ENCODE measurements at places on chromosomes 16 and 17.
A peak's percentile ranks its signal among the peaks of the same experiment; 100 is the strongest.

- DNase-seq, result no peak
Measured at GRCh38 chr17:5500247-5500588, 13.9 kb downstream of the MIS12 start.

DNA sequence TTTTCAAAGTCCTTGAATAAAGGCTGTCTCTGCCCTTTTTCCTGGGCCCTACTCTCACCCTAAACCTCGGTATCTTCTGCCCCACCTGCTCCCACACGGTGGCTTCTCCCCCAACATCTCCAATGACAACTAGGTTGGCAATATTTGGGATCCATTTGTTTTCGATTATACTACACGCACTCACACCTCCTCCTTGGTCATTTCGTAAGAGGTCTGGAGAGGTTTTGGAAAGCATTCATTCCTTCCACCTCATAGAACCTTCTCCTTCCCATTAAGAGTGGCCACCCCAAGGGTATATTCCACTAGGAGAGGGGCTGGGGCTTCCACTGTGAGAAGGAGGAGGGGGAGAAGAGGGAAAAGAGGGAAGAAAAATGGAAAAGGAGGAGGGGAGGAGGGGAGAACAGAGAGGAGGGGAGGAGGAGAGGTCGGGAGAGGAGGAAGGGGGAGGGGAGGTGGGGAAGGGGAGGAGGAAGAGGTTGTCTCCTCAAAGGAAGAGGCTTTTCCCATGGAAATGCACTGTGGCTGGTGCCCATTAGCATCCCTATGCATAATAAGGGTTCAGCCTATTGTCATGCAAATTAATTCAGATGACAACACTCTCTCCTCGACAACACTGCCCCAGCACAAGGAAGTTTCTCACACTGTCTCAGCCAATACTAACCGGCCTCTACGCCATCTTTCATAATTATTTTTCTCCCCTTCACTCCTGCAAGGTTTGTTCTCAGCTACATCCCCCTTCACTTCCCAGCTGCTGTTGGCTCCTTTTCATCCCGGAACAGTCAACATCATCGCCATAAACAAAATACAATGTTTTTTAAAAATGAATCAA is 30.0 kb downstream of the SOX9 start:
- DNase-seq, result no peak

GRCh38 chr17:6110088-6110487 is 39.9 kb downstream of the WSCD1 start:
- DNase-seq, result no peak

- DNase-seq, result no peak
Measured at GRCh38 chr16:1159973-1160772, 7.3 kb downstream of the CACNA1H start.

GRCh38 chr17:76357597-76358158 is 4.0 kb upstream of the PRPSAP1 start:
- no peak for DNase-seq

DNA sequence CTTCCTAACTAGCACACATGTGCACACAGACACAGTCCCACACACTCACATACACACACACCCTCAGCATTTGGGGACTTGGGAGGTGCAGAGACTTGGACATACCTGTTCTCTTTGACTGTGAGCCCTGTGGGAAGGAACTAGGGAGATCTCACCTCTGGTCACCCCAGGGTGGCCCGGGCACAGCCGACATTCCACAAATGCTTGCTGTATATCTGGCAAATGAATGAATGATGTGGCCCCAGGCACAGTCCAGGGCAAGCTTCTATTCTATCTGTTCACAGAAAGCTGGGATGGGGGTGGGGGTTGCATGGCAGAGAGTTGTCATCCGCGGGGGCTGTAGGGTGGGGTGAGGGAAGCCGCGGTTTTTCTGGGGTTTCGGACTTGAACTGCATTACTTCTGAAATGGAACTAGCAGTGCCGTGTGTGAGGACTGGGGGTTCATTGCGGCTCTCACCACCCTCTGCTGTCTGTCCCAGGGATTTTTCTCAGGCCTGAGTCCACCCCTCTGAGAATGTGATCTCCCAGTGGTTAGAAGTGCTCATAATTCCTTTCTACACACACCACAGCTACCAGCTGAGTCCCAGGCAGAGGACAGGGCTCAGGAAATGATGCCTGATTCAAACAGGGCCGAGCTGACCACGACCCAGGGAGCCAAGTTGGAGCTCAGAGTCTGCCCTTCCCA is 3.3 kb upstream of the RIPOR1 start:
- no peak for DNase-seq

DNA sequence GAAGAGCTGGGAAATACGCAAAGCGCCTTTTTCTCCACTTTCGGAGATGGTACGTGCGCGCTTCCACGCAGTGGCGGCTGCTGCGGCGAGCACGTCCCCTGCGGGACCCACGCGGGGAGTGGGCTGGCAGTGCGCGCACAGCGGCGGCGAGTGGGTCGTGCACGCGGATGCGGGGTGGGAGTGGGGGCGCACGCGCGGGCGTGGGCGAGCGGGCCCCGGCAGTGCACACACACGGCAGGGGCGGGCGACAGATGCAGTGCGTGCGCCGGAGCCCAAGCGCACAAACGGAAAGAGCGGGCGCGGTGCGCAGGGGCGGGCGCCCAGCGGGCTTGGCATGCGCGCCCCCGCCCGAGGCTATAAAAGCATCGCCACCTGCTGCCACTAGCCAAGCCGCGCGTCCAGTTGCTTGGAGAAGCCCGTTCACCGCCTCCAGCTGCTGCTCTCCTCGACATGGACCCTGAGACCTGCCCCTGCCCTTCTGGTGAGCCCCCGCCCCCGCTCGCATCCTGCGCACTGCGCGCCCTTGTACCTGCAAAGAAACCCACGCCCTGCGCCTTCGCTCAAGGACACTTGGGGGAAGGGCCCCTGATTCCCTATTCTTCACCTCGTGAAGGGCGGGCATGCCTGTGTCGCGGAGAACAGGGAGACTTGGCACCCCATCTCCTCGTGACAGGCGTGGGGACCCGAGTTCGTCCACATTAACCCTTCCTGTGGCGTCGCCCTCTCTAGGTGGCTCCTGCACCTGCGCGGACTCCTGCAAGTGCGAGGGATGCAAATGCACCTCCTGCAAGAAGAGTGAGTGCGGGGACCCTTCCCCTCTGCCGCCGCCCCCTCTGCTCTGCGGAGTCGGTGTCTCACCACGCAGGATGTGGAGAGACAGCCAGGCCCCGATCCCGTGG is at the start of gene MT3:
Gene MT3 (plus strand): TSS at position 388 of the 899 bp plus-strand sequence. CDS start 63 bp downstream, at position 451.
- no peak for DNase-seq

DNA sequence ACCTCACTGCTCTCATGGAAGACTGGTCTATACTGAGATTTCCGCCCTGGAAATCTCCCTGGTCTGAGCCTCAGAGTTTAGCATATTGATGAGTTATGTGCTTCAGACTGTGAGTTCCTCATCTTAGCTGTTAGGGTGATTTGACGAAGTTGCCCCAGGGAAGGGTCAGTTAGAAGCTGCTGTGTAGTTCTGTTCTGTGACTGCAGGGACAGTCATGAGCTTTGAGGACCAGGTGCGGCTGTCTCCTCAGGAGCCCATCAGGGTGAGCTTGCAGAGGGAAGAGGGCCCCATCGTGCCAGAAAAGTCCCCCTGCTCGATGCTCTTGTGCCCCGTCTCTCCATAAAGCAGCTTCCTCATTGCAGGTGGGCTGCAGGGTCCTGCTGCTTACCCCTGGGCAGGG is 28.3 kb upstream of the IL17C start:
- no peak for DNase-seq

- peak; percentile 96 for DNase-seq
Measured at GRCh38 chr17:7351665-7352502, at the start of gene KCTD11. Gene KCTD11, plus strand, starts transcription at chr17:7352162.

DNA sequence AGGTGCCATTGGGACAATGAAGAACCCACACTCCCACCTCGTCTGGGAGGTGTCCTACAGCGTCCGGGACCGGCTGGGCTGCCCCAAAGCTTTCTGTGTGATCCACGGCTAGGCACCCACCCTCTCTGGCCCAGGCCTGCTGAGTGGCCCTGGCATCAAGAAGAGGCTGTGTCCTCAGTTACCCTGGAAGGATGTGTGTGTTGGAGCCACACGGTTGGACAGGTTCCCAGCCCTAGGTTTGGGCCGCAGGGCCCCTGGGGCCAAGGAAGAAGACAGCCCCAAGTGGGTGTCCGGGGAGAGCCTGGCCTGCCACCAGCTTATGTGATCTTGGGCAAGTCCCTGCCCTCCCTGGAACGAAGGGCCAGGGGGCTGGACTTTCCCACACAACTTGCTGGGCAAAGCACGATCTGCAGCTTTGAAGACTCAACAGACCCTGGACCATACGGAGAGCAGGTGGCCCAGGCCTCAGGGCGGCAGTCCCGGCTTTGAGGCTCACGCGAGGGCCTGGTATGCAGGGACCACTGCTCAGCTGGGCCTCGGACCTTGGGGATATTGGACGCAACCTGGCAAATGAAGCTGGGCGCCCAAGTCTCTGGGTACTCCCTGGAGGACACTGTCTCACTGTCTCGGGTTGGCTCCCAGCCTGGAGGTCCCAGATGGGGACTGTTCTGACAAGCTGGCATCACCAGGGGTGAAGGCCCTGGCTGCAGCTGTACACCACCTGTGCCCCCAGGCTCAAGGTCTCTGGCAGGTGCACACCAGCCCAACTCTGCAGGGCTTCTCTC is 17.5 kb downstream of the MYBBP1A start:
- no peak for DNase-seq

GRCh38 chr16:85600530-85601271 is 12.4 kb upstream of the GSE1 start:
- no peak for DNase-seq

- DNase-seq, result no peak
Measured at GRCh38 chr17:12719948-12720347, 54.3 kb downstream of the MYOCD start.

- DNase-seq, result no peak
Measured at GRCh38 chr17:55622547-55622946, 100.1 kb downstream of the TMEM100 start.

GRCh38 chr16:16093628-16094332 is 129.5 kb downstream of the ABCC6 start:
- DNase-seq, result no peak

GRCh38 chr16:25771812-25772568 is 80.2 kb downstream of the HS3ST4 start:
- DNase-seq, result no peak

DNA sequence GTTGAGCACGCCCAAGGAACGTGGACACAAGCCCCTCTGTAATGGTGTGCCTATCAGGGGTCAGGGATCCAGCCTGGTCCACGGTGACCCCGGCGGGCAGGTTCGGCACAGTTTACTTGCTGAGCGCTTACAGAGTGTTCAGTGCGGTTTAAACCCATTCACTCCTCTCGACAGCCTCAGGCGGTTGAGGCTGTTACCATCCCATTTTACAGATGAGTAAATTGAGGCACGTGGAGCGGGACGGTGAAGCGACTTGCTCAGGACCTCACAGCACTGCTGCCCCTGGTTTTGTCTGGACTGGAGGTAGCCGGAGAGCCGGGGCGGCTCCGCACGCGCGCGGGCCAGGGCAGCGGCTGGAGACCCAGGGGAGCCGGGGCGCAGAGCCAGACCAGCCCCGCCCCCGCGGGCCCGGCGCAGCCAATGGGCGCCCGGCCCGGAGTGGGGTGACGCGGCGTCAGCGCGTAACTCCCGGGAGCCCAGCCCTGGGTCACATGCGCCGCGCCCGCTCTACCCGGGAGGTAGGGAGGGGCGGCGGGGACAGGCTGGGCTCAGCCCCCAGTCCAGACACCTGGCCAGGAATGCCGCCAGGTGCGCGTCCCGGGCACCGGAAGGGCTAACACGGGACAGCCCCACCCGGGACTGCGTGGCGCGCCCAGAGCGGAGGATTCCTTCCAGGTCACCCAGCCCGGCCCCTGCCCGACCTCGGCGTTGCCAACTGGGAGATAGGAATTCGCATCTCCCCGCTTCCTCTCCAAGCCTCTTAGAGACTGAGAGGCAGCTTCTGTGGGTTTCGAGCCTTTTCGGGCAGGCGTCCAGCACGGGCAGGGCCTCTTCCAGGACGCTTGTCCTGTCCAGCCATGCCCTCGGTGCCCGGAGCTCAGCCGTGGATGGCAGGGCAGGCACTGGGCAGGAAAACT is 3.3 kb upstream of the SREBF1 start:
- peak; percentile 97 for DNase-seq

DNA sequence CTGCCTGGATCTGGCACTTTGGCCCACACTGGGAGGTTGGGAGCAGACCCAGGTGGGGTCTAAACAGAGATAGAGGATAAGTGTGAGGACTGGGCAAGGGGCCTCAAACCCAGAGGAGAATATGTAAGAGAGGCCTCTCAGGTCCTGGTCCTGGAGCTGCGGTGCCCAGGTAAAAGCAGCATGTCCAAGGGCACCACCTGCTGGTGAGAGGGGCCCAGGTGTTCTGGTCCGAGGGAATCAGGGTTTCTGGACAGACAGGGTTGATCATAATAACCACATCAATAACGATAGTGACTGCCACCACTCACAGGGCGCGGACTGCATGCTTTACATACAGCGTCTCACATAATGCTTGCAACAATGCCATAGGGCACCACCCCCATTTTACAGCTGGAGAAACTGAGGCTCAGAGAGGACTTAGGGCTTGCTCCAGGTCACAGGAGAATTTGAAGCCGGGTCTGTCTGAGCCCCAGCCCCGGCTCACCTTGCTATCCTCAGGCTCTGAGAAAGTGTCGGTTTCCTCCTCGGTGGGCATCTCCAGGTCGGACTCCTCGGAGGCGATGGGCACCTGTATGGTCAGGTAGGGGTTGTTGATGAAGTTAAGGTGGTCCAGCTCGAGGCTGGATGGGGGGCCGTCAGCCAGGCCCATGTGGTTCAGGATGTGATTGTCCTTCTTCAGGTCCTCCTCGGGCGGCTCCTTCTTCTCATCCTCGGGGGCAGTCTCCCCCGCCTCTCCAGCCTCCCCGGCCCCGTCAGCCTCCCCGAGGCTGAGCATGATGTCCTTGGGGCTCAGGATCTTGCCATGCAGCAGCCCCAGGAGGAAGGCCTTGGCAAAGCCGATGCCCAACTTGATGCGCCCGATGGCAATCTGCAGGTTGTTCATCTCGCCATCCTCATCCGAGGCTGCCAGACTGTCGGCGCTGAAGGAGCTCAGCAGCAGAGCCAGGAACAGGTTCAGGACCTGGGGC is 19.1 kb upstream of the CD79B start:
- peak; percentile 79 for DNase-seq

DNA sequence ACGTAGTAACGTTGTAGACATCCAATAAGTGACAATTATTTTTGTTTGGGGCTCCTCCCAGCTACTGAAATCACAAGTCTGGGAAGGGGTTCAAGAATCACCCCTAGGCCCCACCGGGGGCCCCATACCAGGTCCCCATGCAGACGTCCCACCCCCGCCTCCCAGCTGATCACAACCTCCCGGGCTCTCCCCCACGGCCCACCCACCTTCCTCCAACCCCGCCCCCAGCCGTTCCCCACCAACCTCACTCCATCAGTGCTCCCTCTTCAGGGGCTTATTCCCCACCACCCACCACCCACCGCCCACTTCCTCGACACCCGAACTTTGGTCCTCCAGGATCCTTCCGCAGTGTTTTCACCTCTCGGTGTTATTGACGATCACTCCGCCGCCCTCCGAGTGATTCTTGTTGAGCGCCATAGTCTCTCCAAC is 240 bp downstream of the WBP2 start:
- DNase-seq, result no peak

- DNase-seq, result no peak
Measured at GRCh38 chr17:3647769-3648555, 11.4 kb downstream of the CTNS start.

GRCh38 chr16:48420437-48420836 is 35.2 kb upstream of the SIAH1 start:
- no peak for DNase-seq

GRCh38 chr16:10921536-10922327 is 20.5 kb downstream of the DEXI start:
- no peak for DNase-seq

Data from GM13976 (cell line).